ENCODE measurements at places on chromosomes 13 and 19.

- DNase-seq: no peak
These were observed 1.0 kb upstream of the KRI1 start for GRCh38 chr19:10566658-10567410.

DNA sequence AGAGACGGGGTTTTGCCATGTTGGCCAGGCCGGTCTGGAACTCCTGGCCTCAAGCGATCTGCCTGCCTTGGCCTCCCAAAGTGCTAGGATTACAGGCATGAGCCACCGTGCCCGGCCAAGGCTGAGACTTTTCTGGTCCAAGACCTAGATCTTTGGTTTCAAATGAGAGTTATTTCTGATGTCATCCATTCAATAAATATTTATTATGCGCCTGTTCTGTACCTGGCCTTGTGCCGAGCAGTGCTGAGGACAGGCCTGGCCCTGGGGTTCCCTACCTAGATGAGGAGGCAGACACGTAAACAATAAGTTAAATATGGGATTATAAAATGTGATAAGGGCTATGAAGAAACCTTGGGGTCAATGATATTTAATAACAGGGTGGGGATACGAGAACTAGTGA lies 4.5 kb downstream of the RELB start:
- DNase-seq: no peak

DNA sequence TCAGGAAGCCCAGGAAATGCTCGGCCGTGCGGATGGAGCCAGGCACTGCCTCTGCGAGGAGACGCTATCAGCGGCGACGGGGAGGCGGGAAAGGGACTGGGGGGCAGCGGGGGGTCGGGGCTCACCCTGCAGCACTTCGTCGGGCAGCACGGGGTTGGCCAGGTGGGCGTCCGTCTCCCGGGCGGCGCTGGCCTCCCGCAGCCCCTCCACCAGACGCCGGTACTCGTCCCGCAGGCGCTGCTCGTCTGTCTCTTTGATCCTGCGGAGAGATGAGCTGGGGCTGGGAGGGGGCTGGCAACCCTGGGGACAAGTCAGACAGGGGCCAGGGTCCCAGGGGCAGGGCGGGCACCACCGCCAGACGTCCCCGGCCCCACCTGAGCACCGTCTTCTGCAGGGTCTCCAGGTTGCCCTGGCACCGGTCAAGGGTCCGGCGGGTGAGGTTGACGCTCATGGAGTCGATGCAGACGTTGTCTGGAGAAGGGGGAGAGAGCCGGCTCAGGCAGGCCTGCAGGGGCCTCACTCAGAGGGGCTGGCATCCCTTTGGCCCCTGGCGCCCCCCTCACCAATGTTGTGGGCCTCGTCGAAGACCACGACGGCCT lies 6.4 kb downstream of the ERCC2 start:
- no peak for DNase-seq

DNA sequence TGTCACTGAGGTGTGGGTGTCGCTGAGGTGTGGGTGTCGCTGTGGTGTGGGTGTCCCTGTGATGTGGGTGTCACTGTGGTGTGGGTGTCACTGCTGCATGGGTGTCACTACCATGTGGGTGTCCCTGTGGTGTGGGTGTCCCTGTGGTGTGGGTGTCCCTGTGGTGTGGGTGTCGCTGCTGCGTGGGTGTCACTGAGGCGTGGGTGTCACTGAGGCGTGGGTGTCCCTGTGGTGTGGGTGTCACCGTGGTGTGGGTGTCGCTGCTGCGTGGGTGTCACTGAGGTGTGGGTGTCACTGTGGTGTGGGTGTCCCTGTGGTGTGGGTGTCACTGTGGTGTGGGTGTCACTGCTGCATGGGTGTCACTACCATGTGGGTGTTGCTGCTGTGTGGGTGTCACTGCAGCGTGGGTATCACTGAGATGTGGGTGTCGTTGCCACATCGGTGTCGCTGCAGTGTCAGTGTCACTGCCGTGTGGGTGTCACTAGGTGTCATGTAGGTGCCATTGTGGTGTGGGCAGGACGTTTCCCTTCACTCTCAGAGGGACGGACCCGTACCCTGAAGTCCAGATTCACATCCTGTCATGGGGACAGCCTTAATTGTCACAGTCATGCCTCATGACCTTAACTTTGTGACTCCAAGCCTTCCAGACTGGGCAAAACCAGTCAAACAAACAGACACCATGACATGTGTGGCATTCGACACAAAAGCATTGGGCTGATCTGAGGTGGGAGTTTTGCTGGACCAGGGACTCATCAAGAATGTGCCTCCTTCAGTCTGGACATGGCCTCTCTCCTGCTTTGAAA lies 12.7 kb upstream of the GAS6 start:
- no peak for DNase-seq

DNA sequence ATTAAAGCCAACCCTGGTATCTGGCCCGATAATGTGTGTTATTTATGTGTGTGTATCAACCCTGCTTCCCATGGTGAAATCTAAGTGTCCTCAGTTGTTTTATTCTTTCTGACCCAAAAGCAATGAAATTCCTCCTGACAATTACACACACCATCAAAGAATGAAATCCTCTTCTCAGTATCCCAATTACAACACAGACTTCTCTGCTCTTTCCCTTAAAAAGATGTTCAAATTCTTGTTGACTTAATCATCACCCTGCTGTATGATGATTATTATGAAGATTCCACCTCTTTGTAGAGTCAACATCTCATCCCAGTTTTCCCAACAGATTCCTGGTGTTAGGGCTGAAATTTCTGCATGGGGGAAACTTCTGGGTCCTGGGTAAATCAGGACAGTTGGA lies 8.9 kb upstream of the TRPC4 start:
- DNase-seq: no peak

DNA sequence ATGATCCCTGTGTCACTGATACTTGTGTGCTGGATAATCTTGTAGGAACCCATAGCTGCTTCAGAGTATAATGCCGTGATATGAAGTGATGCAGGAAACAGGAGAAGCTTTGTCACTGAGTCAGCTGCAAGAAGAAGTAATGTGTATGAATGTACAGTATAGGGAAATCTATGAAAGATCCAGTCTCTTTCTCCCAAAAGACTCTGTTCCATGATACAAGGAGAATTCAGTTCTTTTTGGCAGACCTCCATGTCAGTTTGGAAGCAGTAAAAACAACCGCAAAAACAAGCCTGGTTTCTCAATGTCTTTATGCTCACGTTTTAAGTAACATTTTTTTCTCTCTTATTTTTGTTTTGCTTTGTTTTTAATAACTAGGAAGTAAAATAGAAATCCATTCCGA lies 33.9 kb downstream of the PCDH17 start:
- no peak for DNase-seq

DNA sequence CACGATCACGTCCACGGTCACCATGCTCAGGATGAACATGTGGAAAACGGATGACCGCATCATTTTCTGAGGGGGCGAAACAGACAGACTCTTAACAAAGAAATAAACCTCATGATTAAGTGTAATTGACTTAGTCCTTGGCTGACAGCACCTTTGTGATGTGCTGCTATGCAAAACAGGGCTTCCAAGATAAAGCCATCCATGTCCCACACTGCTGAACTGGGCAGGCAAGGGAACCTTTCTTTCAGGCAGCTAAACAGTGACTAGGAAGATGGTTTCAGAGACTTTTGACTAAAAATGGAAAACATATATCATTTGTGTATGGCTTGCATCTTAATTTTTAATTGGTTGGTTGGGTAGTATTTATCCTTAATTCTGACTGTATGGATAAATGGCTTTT lies 157.8 kb downstream of the NALCN start:
- DNase-seq: no peak

- no peak for DNase-seq
These were observed 538 bp downstream of the LSM4 start for GRCh38 chr19:18322318-18322758.

- no peak for DNase-seq
These were observed 670 bp downstream of the MAP2K7 start for GRCh38 chr19:7904074-7905020.

GRCh38 chr19:32669310-32669709 lies 5.7 kb downstream of the ANKRD27 start:
- DNase-seq: no peak

DNA sequence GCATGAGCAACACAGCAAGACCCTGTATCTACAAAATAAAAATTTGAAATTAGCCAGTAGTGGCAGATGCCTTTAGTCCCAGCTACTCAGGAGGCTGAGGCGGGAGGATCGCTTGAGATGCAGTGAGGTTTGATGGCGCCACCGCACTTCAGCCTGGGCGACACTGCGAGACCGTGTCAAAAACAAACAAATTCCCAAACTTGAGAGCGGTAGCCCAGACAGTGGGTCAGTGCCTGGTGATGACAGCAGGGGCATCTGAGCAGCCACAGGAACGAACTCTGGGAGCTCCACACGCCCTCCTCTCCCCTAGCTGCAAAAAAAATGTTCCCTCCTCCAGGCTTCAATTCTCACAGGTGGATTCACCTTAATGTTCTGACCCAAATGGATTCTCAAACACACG lies 14.1 kb downstream of the ZNF490 start:
- DNase-seq: no peak

GRCh38 chr13:22726726-22727125 lies 454.1 kb upstream of the SGCG start:
- no peak for DNase-seq

GRCh38 chr19:10285393-10285792 lies 1.4 kb upstream of the ICAM4 start:
- no peak for DNase-seq

DNA sequence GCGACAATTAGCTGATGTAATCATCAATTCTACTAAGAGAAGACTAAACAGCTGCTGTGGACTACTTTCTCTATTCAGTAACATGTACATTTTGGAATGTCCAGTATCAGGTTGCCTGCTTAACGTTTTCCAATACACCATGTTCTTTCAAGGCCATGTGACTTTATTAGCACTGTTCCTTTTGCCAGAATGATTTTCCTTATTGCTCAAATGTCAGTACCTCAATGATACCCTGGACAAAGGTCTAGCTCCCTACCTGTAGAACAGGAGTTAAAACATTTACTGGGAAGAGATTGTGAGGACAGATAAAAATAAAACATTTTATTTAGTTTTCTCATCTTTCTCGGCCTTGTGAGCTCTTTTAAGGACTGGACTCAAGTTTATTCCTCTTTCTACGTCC lies 3.8 kb upstream of the RBM26 start:
- DNase-seq: no peak

DNA sequence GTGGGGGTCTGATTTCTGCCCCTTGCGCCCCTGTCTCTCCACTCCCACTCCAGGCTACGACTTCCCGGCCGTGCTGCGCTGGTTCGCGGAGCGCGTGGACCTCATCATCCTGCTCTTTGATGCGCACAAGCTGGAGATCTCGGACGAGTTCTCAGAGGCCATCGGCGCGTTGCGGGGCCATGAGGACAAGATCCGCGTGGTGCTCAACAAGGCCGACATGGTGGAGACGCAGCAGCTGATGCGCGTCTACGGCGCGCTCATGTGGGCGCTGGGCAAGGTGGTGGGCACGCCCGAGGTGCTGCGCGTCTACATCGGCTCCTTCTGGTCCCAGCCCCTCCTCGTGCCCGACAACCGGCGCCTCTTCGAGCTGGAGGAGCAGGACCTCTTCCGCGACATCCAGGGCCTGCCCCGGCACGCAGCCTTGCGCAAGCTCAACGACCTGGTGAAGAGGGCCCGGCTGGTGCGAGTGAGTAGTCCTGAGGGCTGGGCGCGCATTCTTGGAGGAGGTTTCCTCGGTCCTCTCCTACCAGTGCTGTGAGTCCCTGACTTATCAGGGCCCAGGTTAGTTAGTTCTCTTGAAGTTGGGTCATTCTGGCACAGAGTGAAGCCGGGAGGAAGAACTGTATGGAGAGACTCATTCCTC lies 12.7 kb downstream of the EHD2 start:
- DNase-seq: no peak

DNA sequence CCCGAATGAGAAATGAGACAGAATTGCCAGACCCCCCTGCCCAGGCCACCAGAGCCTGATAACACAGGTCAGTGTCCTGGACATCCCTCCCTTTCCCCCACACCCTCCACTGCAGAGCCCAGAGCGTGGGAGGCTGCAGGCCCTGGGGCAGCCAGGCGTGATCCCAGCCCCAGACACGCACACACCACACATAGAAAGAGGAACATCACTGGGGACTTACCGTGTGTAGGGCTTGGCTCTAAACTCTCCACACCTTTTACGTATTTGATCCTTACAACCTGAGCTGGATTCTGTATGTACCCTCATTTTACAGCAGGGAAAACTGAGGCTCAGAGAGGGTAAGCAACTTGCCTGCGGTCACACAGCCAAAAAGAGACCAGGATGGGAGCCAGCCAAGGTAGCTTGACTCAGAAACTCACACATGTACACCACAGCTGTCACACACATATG lies 334 bp upstream of the ANGPTL6 start:
- no peak for DNase-seq

DNA sequence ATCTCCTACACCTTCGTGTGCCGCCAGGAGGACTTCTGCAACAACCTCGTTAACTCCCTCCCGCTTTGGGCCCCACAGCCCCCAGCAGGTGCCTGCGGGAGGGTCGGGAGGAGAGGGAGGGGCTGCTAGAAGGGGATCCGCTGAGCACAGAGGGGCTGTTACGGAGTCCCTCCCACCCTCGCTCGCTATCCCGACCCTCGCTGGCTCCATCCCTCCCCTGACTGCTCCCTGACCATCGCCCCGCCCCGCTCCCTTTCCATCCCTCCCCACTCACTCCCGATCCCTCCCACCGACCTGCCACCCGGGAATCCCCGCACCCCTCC lies 780 bp downstream of the CD177 start:
- no peak for DNase-seq

DNA sequence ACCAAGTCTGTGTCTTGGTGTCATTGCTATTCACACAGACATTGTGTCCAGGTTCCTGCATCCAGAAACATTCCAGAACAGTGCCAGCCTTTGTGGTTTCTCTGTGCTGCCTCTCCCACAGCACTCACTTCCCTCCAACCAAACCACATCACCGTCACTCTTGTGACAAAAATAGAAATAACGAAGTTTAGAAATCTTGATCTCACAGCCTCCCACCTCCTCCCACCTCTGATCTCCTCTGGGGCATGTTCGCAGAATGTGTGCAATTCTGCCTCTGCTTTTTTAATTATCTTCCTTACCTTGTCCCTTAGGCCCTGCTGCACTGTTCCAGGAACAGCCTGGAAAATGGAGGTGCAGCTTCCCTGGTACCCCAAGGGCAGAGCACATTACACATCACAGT lies 8.7 kb upstream of the SERPINE3 start:
- DNase-seq: no peak

DNA sequence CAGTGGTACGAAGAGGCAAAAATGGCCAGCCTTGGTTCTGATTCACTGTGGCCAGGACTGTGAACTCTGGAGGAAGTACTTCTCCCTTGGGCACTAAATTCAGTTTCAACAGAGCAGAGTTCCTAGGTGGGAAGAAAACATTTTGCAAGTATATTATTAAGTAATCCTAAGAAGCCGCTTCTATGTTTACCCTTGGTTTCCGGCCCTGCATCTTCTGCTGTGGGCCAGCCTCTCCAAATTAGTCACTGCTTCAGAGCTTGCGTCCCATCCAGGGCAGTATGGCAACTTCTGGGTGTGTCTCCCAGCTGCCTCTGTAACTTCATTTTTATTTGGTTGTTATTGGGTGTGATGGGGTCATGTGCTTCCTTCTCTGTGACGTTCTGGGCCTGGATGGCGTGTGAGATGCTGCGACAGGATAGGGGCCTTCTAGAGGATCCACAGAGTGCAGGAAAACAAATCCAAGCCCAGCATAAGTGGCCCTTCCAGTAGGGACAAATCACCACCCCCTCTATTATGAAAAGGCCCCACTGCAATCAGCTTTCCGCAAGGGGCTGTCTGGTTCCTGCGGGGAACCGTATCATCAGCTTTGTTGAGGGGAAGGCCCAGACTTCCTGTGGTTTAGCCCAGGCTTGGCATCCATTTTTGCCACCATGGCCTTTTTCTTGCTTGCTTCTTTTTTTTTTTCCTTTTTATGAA lies 55.1 kb upstream of the C1QTNF9 start:
- no peak for DNase-seq

Data from activated CD4-positive, alpha-beta T cell treated with anti-CD3 and anti-CD28 coated beads, Interleukin-2, amount 50 U/mL, for 24 hours (primary cell).